ENCODE measurements at places on chromosomes 3 and 15.

GRCh38 chr3:44066806-44067205, 174.9 kb upstream of the TOPAZ1 start:
- DNase-seq: no peak

DNA sequence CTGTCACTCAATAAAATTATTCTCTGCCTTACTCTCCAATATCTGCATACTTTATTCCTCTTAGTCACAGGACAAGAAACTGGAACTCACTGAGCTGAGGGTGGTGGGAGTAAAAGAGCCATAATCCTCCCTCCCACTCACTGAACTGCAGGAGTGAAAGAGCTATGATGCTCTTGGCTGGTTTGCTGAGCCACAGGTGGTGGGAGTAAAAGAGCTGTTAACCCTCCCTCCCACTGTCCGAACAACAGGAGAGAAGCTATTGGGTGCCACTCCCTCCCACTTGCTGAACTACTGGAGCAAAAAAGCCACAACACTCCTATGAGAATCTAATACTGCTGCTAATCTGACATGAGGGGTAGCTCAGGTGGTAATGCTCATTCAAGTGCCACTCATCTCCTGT, 391.0 kb downstream of the NSUN3 start:
- no peak for DNase-seq

DNA sequence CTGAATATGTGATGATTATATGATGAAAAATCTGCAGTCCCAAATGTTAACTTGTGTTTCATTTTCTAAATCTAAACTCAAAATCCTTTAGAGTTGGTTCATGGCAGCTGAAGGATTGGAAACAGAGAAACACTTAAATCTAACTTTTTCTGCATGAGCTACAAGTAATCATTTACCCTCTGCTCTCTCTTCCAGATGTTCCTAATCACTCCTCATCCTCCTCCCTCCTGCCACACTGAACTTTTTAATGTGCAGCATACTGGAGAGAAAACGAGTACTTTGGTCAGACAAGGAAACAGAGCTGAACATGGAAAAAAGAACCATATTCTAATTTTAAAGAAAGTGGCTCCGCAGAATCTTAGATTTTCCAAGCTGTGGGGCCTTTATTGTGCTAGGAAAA, 321.2 kb upstream of the COL8A1 start:
- DNase-seq: no peak

GRCh38 chr15:79197285-79197684, 85.2 kb upstream of the ANKRD34C start:
- no peak for DNase-seq

DNA sequence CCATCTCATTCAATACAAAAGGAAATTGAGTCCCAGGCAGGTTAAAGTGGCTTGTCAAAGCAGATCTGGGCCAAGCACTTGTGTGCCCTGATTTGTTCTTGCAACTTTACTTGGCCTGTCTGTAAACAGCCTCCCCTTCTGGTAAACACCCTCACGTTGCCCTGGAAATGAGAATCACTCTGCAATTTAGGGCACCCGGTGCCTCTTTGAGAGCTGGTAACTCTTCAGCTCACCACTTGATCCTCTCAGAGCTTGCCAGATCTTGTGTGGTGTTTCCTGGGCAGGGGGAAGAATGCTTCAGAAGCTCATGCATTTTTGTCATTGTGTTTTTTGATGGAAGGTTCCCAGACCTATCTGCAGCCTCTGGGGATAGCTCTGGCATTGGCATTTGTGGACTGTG, 11.3 kb downstream of the MED12L start:
- DNase-seq: peak; percentile 20

DNA sequence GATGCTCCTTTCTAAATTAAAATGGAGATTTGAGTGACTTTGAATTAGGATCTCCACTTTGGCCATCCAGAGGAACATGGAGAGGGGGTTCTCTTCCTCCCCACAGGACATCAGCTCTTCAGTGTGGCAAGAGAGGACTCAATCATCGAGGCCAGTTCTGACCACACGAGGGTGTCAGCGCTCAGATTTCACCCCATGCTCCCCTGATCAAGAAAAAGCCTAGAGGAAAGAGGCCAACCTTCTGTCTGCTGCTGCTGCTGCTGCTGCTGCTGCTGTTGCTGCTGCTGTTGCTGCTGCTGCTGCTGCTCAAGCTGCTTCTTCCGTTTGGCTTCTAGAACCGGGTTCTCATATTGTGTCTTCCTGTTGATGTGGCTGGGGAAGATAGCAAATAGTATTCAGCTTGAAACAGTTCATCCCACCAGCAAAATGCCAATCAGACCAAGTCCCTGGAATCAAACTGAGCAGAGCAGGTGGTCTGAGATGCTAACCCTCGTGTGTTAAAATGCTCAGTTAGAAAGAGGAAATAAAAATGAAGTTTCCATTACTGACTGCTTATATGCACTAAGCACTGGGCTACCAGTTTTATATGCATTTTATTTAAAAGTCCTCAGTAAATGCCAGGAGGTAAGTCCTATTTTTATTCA, 599.0 kb downstream of the MAGI1 start:
- peak; percentile 30 for DNase-seq

GRCh38 chr15:101852356-101852755, 40.4 kb downstream of the OR4F15 start:
- no peak for DNase-seq

DNA sequence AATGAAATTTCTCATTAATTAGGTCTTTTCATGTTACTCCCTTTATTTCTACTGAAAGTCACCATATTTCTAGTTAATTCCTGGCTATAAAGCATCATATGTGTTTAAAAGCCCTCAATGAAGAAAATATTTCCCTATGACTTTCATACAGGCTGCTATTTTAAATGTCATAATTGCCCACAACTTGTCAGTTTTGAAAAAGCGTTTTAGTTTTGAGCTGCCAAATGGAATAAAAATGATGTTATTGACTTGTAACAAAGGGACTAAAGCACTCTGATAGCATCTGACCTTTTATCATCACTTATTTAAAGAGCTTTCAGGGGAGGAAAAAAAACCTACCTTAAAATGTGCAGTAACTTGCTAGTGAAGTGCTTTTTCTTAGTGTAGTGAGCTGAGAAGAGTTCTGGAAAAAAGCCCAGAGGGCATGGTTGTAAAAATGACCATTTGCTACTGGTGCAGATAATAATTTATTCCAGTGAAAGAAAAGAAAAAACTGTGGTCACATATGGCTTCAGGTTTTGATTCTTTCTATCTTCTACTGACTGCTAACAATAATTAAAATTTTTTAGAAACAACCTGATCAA, 877.2 kb downstream of the CADM2 start:
- no peak for DNase-seq

DNA sequence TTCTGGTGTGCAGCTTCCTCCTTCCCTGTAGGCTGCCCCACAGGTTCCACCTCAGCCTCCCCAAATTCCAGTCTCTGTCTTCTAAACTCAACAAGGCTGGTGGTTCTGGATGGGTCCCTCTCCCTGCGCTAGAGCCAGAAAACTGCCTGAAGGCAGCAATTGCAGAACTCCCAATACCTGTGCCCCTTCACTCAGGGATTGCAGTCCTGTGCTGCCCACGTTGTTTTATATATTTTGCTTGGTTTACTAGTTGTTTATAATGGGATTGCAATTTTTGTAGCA, 14.8 kb upstream of the NPTN start:
- DNase-seq: no peak

- no peak for DNase-seq
Measured at GRCh38 chr15:89761929-89762328, 10.9 kb upstream of the MESP1 start.

- peak; percentile 88 for DNase-seq
Measured at GRCh38 chr15:79595995-79596622, 164.0 kb downstream of the MINAR1 start.

DNA sequence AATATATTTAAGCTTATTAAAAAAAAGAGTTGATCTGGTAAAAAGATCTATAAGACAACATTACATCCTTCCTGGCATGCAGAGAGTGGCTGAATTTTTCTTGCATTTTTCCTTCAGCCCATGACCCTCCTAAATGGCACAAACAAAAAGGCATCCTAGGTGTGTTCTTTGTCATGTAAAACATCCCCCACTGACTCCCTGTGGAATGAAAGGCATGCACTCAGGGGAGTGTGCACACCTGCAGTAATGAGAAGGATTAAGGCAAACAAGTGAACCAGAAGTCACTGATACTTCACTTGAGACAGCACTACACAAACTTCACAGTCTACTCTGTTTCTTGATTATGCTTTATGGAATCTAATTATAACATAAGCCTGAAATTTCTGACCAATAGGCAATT, 195.0 kb downstream of the RBMS3 start:
- no peak for DNase-seq

DNA sequence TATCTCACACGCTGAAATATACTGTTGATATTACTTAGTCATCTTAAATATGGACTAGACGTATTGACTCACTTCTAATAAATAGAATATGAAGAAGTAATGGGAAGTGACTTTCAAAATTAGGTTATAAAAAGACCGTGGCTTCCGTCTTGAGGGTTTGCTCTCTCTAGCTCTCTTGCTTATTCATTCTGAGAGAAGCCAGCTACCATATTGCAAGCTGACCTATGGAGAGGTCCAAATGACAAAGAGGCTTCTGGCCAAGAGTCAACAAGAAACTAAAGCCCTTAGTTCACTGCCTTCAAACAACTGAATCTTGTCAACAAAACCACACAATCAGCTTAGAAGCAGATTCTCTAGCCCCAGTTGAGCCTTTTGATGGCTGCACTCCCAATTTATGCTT, 46.1 kb downstream of the SLC9C1 start:
- no peak for DNase-seq

DNA sequence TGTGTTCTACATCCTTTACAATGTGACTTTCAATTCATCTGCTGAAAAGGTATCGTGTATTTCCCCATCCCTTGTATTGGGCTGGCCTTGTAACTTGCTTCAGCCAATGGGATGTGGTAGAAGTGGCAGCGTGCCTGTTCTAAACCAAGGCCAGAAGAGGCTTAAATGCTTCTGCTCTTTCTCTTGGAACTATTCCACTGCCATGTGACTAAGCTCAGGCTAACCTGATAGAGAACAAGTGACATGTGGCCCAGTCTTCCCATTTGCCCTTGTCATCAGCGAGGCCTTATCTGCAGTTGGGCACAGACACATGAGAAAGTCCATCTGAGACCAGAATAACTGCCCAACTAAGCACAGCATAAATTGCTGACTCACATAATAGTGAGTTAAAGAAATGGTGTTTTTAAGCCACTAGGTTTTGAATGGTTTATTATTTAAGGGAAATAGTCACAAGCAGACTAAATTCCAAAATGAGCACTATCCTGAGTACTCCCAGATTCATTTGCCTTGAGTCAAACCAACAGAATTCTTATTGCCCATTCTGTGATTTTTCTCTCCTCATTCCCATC, 230.2 kb downstream of the CPNE4 start:
- no peak for DNase-seq

GRCh38 chr15:101478701-101479341, 10.7 kb downstream of the PCSK6 start:
- no peak for DNase-seq

GRCh38 chr3:170695486-170696064, 109.7 kb upstream of the SLC7A14 start:
- peak; percentile 45 for DNase-seq

GRCh38 chr15:96564546-96564945, 234.0 kb downstream of the NR2F2 start:
- no peak for DNase-seq

GRCh38 chr3:127170814-127171213, 22.1 kb upstream of the PRR23E start:
- DNase-seq: peak; percentile 75

- DNase-seq: no peak
Measured at GRCh38 chr3:135865553-135865952, 100.0 kb upstream of the PPP2R3A start.

- DNase-seq: no peak
Measured at GRCh38 chr15:67150023-67150860, 84.8 kb downstream of the SMAD3 start.

DNA sequence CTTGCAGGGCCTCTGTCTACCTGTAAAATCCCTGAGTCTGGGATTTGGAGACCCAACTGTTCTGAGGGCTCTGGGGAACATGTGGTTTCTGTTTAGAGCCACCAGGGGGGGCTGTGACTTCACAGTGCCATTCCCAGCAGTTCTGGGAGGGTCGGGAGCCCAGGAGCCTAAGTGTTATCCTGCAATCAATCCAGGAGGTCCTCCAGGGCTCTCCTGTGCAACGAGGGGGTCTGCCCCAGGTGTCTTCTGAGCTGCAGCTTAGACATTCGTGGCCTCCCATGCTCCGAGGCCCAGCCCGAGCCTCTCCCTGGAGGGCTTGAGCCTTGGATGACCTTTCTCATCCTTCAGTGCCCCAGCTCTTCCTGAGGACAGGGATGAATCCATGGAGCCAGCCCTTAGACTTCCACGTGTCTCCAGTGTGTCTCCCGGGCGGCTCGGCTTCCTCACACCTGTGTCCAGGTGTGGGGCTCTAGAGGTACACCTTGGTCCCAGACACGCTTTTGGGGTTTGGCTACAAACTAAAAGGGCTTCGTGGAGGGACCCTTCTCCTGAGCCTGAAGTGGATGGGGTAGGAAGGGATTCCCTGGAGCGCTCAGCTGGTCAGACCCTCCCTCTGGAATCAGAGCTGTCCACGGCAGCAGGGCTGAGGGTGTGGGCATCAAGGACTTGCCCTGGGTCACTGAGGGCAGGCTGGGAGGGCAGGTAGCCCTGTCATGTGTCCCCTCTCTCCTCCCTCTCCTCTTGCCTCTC, 20.3 kb upstream of the ABTB1 start:
- peak; percentile 21 for DNase-seq

DNA sequence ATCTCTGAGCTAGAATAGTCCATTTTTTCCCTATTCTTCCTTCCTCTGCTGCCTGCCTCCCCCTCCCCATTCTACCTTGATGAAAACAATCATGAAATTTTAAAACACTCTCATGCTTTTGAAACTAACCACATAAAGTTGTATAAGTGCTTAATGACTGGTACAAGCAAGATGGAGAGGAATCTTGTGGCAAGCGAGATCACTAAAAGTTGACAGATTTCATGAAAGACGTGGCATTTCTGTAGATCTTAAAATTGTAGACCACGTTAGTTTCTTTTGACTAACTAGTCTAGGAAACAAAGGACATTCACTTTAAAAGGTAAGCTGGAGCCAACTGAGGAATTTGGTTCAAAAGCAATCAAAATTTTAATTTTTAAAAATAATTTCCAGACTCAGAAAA, 35.4 kb downstream of the HHLA2 start:
- no peak for DNase-seq

DNA sequence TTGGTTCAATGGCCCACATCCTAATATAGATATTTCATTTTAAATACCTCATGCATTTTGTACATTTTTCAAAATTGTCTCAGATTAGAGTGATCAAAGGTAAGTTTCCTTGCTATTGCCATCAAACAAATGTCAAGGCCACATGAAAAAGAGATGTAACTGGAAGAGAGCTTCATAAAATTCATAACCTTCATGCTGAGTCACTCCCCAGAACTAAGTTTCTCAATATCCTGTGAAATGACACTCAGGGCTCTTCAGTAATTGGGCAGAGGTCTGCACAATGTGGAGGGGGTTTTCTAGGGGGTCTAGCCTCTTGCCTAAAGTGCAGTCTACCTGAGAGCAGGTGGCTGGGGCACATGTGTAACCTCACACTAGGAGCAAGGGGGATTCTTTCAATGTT, 152.2 kb upstream of the SLC2A2 start:
- no peak for DNase-seq

- no peak for DNase-seq
Measured at GRCh38 chr3:68129065-68129464, 474.7 kb upstream of the SUCLG2 start.

- no peak for DNase-seq
Measured at GRCh38 chr3:186814100-186814499, 7.8 kb upstream of the RFC4 start.
